ENCODE measurements at places on chromosomes 7 and 10. TPM values are rescaled to one million over a fixed set of nuclear protein-coding genes. Genes with fewer than 3 reads are reported as not detected.

DNA sequence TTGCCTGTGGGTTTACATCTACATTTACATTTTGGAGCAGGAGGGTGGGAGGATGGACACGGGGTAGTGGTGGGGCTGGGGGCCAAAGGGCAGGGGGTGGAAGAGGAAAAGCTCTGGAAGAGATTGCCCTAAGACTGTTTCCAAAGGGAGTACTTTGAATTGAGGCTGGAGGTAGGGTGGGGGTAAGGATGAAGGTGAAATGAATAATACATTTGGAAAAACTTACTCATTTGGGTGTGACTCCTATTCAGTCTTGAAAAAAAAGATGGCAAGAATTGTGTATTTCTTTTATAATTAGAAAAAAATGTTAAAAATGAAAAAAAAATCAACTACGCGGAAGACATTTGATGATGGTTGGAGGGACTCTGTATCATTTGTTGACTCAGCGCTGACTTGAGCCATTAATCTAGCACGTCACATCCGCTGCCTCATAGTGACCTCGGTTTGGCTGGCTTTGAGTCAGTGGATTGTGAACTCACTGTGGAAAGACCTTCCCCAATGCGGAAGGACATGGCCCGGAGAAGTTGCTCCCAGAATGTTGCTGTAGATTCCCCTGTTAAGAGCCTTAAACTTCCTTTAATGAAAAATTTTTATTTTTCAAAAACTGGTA is 2.8 kb downstream of the FAM180A start:
- DNase-seq, result no peak

- DNase-seq, result no peak
These were observed 77.2 kb downstream of the DYNC2I1 start for GRCh38 chr7:158933468-158934139.

- DNase-seq, result no peak
These were observed 12.0 kb downstream of the CACUL1 start for GRCh38 chr10:118742782-118743181.

- DNase-seq, result no peak
These were observed 119.0 kb downstream of the OAT start for GRCh38 chr10:124299696-124300095.

- DNase-seq, result no peak
These were observed 22.5 kb upstream of the VAX1 start for GRCh38 chr10:117160567-117160966.

DNA sequence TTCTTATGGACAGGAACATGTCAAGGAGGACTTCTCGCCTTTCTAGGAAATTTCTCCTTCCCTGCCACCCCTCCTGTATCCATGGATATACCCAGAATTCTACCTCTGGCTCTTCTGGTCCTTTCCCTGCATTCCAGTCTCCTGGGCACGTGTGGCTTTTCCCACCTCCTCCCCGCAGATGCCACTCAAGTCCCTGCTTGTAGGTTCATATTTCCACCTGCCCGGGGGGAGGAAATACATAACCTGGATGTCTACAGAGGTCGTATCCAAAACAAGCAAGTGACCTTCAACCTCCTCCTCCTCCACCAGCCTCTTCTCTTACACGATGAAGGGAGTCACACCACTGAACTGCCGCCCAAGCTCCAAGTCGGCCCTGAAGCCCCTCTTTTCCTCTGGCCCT is 20.7 kb downstream of the FGFR2 start:
- no peak for DNase-seq

The ZNF777 gene
- total RNA-seq, result 20.8 TPM

The LRRC18 gene
- not detected for total RNA-seq

The GRM3 gene
- 3.4 TPM for total RNA-seq

The AEBP1 gene
- 70.5 TPM for total RNA-seq

The CCDC7 gene
- total RNA-seq, result 5.4 TPM

The FXYD4 gene
- not detected for total RNA-seq

The LOXL4 gene
- 1.7 TPM for total RNA-seq

The PDSS1 gene
- 15.3 TPM for total RNA-seq

The VPS37D gene
- 10.0 TPM for total RNA-seq

The OR2A12 gene
- not detected for total RNA-seq
